Fibroblast of skin of right biceps (primary cell): ENCODE measurements at places on chromosomes 1 and 21.

DNA sequence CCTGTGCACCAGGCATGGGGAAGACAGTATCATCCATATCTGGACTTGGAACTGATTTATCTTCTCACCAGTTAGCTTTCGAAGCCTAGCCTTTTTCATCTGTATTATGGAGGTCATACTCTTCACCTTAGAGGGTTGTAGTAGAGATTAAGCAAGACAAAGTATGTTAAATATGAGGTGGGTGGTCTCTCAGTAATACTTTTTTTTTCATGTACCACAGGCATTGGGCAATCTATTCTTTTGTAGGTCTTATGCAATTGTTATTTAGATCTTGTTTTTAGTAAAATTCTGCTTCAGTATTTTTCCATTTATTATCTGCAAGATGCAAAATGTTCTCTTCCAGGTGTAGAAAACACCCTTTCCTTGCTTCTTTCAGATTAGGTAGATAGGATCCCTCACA, 35.2 kb upstream of the OR2B11 start:
- DNase-seq, result no peak

GRCh38 chr1:66251546-66251945, 282.4 kb upstream of the SGIP1 start:
- DNase-seq, result no peak

DNA sequence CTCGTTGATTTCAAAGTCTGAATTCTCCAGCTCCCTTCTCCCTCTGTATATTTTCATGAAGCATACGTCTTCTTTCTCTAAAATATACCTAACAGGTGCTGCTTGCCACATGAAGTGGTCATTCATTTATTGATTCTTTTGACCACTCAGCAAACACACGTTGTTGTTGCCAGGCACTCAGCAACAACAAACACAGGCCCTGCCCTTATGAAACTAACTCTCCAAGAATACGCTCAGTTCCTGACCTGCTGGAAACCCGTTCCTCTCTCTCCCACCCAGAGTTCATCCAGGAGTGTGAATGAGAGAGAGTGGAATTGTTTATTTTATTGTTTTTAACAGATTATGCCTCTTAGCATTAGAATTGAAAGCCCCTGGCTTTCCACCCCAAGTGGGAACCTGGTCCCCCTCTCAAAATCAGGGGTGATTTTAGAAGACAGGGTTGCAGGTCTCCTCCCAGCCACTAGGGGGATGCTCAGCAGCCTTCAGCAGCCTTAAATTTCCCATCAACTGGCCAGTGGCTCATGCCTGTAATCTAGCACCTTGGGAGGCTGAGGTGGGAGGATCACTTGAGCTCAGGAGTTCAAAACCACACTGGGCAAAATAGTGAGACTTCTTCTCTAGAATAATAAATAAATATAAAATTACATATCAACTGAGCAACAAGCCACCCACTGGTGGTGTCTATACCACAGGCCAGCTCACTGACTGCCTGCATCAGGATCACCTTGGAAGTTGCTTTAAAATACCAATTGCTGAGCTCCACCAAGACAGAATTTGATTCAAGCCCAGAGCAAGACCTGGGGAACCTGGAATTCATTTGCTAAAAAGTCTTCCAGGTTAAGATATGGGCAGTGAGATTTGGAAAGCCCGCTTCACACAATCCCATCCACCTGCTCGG, 181.0 kb upstream of the KLHDC7A start:
- peak; percentile 9 for DNase-seq

GRCh38 chr1:69305621-69306020, 262.1 kb upstream of the LRRC7 start:
- peak; percentile 1 for DNase-seq

- no peak for DNase-seq
These were observed 41.0 kb upstream of the SEC16B start for GRCh38 chr1:178010674-178011464.

DNA sequence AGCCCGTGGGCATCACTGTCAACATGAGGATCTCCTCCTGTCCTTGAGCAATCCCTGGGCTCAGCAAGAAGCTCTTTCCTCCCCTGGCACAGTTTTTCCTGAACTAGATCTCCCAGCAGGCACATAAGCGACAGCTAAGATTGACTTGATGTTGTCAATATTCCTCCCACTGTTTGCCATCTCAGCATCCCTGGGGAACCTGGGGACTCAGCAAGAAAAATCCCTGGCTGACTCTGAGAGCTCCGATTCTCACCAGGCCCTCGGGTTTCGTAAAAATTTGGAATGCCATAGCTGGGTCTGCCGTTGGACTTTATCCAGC, 687.2 kb downstream of the MATN1 start:
- no peak for DNase-seq

- DNase-seq, result no peak
These were observed 20.5 kb upstream of the LPAR3 start for GRCh38 chr1:84913555-84913892.

DNA sequence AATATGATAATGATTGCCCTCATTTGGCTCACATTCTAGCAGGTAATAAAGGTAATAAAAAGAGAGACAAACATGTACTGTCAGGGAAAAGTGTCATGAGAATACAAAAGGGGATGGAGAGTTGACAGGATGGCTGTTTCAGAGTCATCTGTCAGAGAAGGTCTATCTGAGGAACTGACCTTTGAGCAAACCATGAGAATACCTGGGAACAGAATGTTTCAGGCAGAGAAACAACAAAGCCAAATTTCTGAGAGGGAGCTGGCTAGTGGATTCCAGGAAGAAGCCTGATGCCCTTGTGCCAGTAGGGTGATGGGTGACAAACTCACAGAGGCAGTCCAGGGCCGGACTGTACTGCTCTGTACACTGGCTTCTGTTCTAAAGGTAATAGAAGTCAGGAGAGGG, 107.2 kb downstream of the C1orf21 start:
- DNase-seq, result no peak

- DNase-seq, result no peak
These were observed 86.6 kb downstream of the RRAGC start for GRCh38 chr1:38772953-38773352.

DNA sequence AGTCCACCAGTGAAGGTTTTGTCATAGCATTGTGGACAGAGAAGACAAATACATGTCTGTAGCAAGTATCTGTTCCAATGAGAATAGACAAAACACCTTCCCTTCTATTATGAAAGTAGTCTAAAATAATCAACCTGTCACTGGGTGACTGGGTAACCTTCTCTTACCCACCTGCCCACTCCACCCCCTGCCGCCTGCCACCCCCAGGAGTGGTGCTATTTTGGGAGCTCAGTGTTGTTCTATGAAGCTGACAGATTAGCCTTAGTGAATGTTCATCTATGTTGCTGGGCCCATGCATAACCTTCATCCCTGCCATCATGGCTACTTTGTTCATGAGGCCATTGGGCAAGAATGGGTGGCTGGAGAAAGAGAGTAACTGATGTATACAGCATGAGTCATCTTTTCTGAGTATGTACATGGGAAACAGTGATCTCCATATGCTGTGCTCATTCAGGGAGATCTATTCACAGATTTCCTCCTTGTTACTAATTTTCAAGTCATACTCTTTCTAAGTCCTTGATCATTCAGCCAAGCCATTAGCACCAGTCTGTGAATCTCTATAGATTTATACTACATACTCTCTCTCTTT, 24.8 kb downstream of the MARK1 start:
- peak; percentile 20 for DNase-seq

DNA sequence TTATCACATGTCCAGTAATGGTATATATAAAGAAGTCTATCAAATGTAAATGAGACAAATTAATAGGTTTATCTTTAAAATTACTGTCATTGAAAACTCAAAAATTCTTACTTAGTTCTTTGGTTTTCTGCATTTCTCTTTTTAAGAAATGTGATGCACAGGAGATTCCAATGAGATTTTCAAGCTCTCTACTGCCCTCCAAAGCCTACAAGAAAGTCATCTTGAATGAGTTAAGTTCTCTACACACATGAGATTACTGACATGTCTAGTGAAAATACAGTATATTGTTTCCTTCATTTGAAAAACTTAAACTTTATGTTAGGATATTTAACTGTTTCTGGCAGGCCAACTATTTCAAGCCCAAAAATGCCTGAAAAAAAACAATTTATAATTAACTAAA, 68.8 kb downstream of the ITGB3BP start:
- peak; percentile 5 for DNase-seq

GRCh38 chr21:42319851-42320572, 4.8 kb upstream of the TFF3 start:
- no peak for DNase-seq

DNA sequence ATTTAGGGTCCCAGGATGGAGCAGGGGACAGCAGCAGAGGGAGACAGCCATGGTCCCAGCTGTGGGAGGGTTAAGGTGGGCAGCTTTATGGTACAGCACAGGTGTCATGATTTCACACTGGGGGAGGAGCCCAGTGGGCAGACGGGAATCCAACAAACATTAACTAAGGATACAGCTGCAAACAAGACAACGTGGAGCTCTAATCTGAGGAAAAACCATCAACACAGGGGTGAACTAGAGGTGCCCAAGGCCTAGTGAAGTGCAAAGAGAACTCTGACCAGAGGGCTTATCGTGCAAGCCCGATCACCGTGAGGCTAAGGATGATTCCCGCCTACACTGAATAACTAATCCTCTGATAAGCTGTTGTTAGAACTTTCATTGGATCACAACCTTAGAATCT, 18.7 kb downstream of the ECE1 start:
- DNase-seq, result no peak

GRCh38 chr1:151799179-151800022, 5.8 kb downstream of the LINGO4 start:
- no peak for DNase-seq

GRCh38 chr1:66752671-66753371, 562 bp downstream of the DYNLT5 start:
- no peak for DNase-seq

GRCh38 chr1:55703726-55704363, 488.7 kb upstream of the USP24 start:
- DNase-seq, result peak; percentile 64

- DNase-seq, result no peak
These were observed 20.7 kb downstream of the PDIK1L start for GRCh38 chr1:26132128-26132833.

GRCh38 chr1:7549277-7550161, 221.6 kb upstream of the VAMP3 start:
- peak; percentile 85 for DNase-seq

DNA sequence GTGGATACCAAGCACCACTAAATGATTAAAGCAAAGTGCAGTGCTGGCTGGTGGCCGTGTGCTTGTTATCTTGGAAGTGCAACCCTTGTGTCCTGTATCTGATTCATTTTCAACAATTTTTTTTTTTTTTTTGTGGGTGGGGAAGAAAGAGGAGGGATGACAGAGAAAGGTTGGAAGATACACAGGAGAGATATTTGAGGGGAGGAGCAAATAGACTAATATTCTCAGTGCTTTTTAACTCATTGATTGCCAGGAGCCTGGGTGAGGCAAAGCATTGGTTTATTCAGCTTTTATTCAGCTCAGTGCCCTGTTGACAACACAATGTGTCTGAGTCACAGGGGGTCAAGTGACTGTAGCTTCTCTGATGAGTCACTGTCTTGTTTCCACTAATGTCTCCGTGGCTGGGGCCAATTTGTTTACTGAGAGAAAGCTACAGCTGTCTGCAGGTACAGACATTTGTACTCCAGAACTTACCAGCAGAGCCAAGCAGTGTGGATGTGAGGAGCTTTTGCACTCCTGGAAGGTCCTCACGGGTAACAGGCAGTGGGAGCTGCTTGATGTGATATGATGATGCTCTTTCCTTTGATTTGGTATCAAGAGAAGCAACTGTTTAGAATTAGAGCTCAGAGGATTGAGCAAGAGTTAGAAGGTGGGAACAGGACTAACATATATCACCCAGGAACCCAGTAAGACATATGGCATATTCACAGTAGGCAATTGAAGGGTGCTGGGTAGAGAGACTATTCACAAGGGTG, 23.6 kb upstream of the DNM3 start:
- DNase-seq, result peak; percentile 79

GRCh38 chr1:234321231-234321630, 52.0 kb upstream of the COA6 start:
- DNase-seq, result no peak

DNA sequence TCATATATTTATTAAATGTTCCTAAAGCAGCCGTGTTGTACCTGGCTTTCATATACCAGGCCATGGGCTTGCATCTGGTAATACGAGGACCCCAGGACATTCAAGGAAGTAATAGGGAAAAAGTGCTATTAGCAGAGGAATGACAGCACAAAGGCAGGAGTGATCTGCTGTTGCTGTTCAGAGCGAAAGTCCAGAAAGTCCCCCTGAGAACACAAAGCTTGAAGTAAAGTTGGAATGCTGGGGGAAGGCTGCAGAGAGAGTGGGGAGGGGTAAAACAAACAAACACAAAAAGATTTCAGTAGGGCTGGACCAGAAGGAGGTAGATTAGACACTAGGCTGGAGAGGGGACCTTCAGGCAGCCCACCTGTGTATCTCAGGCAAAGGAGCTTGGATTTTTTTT, 94.6 kb upstream of the C8B start:
- no peak for DNase-seq

DNA sequence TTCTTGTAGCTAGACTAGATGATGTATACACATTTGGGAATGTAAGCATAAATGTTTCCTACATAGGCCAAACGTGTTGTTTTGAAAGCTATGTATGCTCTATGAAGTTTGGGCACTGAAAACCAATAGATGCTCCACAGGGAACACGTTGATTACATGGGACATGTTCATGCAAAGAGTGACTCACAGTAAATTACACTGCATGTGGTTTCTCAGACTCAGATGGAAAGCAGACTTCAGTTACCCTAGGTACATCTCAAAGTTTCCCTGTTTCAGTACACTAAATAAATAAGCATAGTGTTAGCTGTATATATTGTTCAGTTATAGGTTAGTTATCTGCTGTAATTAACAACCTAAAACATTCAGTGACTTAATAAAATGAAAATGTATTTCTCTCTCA, 301.9 kb upstream of the RUNX1 start:
- peak; percentile 66 for DNase-seq

DNA sequence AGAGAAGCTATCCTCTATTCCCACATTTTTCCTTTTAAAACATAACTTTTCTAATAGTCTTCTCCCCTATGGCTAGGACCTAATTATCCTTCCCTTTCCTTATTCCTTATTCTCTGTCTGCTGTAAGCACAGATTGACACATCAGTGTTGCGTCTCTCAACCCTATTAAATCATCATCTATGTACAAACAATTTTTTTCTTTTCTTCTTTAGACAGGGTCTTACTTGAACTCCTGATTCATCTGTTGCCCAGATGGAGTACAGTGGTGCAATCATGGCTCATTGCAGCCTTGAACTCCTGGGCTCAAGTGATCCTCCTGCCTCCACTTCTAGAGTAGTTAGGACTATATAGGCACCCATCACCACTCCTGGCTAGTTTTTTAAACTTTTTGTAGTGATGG, 8.3 kb downstream of the KLHDC9 start:
- no peak for DNase-seq

DNA sequence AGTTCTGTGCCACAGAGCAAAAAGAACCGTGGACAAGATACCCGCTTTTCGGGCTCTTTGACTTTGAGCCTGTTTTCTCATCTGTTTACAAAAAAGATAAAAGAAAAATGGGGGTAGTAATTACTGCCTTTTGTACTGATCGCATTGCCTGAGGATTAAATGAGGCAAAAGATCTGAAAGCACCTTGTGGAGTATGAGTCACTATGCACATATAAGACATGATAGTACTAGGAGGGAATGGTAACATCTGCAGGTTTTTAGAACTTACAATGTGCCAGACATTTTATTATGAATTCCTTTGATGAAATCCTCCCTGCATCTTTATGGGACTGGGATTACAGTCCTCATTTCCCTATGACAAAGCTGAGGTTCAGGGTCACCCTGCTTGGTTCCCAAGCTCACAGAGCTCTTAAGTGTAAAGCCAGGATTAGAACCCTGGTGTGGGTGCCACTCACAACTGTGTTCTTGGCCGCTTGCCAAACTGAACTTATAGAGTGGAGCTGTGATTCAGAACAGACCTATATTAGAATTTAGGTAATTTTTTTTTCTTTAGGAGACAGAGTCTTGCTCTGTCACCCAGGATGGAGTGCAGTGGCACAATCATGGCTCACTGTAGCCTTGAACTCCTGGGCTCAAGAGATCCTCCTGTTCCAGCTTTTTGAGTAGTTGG, 1.8 kb downstream of the DISC1 start:
- DNase-seq, result peak; percentile 25
